Stimulated activated CD8-positive, alpha-beta memory T cell treated with anti-CD3 and anti-CD28 coated beads, Interleukin-15, amount 100 ng/mL, for 24 hours (primary cell): ENCODE measurements at places on chromosomes 16 and 17.

- DNase-seq, result no peak
These were observed 17.1 kb downstream of the SPG7 start for GRCh38 chr16:89525146-89525913.

DNA sequence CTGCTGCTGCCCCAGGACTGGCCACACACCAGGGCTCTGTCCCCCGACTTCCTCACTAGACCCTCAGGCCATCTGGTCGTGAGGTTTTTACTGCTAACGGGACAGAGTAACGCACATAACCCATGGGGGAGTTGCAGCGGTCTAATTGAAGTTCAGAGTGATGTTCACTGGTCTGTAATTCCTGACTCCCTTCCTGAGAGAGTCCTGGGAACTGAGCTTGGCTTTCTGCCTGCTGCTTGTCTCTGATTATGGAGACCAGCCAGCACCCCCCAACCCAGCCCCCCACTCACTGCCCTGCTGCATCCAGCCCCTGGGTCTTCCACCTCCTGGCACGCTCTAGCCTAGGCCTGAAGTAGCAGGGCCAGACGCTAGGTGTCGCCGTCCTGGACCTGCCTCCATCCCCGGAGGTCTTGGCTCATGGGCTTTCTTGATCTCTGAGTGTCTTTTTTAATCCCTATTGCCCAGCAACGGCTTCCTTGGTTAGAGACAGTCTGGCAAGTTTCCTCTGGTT lies 192.9 kb downstream of the CCDC182 start:
- DNase-seq, result no peak

DNA sequence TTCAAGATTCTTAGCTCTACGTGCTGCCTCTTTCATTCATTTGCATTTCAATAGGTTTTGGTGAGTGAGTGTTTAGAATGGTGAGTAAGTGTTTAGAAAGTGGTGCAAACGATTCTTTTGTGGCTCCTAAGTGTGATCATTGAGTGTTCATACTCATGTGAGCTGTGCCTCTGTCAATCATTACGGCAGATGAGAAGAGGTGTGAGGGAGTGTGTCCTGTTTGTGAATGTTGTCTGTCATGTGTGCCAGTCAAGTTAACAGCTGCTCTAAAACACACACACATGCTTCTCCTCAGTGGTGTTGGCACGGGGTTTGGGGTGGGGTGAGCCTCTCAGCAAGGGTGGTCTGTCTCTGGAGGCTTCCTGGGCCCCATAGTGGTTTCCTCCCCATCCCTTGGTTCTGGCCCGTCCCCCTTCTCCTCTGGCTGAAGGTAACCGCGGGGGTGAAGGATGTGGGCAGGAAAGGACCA lies 11.4 kb downstream of the MYL4 start:
- no peak for DNase-seq

DNA sequence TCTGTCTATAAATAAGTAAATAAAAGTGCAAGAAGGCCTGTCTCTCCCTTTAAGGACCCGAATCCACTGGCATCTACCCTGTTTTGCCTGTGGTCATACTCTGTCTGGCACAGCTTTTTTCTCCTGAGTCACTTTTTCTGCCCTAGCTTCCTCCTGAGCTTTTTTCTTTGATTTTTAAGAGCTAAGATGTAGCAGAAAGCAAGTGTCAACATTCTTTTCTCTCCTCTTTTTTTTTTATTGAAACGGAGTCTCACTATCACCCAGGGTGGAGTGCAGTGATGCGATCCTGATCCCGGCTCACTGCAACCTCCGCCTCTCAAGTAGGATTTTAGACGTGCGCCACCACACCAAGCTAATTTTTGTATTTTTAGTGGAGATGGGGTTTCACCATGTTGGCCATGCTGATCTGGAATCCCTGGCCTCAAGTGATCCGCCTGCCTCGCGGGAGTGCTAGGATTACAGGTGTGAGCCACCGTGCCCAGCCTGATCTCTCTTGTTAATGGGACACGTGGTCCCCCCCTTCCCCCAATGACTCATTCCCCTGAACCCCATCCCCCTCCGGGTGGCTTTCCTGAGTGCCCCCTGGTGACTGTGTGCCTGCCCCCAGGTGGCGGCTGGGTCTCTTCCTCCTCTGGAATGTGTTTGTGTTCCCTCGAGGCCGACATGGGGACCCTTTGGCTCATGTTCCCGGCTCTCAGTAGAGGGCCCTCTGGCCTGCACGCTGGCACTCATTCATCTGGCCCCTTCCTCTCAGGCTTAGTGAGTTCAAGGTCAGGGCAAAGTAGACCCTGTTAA lies 14.2 kb downstream of the C16orf90 start:
- no peak for DNase-seq

- DNase-seq, result no peak
These were observed 7.4 kb downstream of the FOXF1 start for GRCh38 chr16:86517652-86518258.

GRCh38 chr17:59047616-59048015 lies 59.1 kb downstream of the TRIM37 start:
- no peak for DNase-seq

GRCh38 chr17:68356520-68356919 lies 65.2 kb downstream of the ARSG start:
- no peak for DNase-seq

DNA sequence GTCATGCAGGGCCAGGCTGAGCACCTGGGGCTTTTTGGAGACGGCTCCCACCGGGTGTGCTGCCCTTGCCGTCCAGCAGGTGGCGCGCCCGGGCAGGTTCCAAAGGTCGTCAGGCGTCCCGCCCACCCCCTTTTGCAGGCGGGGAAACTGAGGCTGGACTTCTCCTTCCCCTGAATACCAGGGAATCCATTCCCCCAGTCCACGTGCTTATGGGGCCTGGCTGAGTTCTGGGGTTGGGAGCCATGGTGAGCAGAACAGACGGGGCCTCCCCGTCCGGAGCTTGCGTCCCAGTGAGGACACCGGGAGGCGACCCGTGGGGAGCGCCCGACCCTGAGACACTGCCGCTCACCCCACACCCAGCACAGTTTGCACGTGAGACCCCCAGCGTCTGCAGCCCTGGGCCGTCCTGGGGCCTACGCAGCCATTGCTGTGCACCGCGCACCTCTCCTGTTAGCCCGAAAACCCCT lies 51.8 kb upstream of the JPH3 start:
- DNase-seq, result peak; percentile 49

GRCh38 chr17:32512328-32512727 lies 25.5 kb downstream of the CDK5R1 start:
- no peak for DNase-seq

GRCh38 chr17:12655936-12656335 lies 9.8 kb upstream of the MYOCD start:
- DNase-seq, result no peak

GRCh38 chr16:28823291-28823872 lies 583 bp downstream of the ATXN2L start:
- DNase-seq, result peak; percentile 25
